AG04449 (cell line): ENCODE measurements at places on chromosomes 2 and 18.

DNA sequence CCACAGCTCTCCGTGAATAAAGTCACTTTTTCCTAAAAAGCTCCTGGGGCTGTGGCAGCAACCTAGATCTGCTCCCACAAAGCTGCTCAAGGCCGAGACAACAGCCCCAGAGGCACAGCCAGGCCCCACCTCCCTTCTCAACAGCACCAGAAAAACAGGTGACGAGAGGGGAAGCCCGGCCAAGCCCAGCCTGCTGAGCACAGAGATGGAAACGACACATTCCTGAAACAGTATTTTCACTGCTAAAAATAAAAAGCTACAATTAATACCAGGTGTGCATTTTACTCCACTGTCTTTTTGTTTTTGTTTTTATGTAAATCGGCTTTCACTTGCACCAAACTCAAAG, 199.3 kb downstream of the HDAC4 start:
- no peak for DNase-seq

DNA sequence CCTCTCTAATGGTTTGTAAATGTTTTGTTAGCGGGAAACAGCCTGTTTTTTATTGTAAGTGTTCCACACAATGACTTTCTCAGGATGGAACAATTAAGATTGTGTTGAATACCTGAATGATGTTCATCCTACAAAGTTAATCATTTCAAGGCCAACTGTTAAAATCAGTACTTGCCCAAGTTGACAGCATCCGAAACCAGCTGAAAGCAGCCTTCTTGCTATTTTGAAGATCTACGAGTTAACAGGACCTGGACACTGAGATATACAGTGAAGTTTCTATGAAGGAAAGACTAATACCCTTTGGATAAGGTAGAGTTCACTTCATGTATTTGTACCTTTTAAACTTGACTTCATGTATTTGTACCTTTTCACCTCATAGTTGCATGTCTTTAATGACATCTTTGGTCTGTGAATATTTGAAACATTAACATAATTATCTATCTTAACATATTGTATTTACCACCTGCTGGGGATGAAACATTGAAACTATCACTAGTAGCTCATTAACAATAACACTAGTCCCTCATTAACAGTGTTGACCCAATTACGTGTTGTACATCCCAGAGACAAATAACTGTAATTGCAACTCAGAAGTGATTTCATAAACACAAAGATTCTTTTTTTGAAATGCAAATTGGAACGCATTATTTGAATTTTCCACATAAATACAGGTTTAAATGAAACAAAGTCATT, 556.0 kb upstream of the MEX3C start:
- no peak for DNase-seq

GRCh38 chr2:203849010-203849409, 18.6 kb upstream of the CTLA4 start:
- no peak for DNase-seq

- DNase-seq: no peak
These were observed 93.3 kb downstream of the HRH4 start for GRCh38 chr18:24553571-24554285.

DNA sequence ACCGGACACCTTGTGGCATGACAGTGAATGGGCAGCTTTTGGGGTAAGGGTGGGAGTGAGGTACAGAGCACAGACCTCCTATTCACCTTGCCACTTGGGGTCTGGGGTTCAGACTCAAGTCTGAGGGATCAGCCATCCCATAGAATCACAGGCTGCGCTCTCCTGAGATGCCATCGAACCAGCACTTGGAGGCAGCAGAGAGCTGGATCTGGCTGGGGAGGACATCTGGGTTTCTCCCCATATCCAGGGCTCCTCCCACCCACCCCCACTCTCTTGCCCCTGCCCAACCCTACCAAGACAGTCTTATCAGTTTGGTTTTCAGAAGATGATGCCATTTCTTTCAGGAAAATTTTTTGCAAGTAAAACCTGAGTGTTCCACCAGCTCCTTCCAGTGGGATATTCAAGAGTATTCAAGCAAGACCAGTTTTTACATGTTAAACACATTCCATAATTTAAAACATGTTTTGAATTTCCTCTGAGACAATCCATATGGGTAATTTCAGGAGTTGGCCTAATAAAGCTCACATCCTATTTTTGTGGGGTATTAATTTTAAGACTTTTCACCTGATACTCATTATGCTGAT, 29.2 kb upstream of the TEX44 start:
- no peak for DNase-seq

- no peak for DNase-seq
These were observed 57.8 kb downstream of the TWIST2 start for GRCh38 chr2:238905644-238906043.

DNA sequence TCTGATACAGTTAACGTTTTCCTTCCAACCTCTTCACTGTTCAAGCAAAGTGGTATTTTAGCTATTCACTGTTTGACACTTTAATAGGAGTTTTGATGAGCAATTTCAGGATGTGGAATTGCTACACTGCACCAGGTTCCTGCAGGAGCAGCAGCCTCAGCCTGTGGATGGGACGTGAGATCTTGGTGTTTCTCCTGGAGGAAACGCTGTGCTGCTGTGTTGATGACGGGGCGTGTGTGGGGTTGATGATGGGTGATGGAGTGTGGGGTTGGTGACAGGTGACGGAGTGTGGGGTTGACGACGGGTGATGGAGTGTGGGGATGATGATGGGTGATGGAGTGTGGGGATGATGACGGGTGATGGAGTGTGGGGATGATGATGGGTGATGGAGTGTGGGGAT, 98.9 kb downstream of the RTP5 start:
- no peak for DNase-seq

GRCh38 chr2:189602233-189602632, 21.6 kb upstream of the SLC40A1 start:
- no peak for DNase-seq

DNA sequence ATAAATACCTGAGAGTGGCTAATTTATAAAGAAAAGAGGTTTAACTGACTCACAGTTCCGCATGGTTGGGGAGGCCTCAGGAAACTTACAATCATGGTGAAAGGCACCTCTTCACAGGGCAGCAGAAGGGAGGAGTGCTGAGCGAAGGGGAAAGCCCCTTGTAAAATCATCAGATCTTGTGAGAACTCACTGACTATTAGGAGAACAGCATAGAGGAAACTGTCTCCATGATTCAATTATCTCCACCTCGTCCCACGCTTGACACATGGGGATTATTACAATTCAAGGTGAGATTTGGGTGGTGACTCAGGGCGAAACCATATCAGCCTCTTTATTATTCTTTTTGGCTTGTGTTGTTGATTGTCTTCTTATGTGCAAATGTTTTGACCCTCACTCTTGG, 76.2 kb downstream of the WDR7 start:
- no peak for DNase-seq

DNA sequence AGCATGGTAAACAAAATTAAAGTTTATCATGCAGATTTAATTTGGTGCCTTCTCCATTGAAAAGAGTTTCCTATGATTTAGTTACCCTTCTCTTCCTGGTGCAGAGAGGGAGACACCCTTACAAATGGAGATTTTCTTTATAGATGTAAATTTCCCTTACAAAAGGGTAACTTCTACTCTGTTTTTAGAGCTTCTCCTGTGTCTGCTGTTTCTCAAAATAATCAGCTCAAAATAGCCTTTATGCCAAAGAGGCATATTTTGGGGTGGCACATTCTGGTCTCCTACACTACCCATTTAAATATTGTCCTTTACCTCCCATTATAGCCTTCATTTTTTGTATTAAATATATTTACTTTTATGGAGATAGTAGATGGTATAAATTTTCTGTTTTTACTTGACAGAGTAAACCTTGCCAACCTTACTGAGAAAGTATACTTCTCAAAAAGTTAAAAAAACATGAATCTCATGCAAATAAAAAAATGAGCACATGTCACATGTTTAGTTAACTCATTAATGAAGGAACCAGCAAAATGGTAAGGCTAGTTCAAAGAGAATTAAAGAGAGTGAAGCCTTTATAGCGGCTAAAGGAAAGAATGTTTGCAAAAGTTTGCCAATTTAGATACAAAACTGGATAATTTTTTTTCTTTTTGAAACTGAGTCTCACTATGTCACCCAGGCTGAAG, 83.3 kb upstream of the MSH6 start:
- DNase-seq: no peak

DNA sequence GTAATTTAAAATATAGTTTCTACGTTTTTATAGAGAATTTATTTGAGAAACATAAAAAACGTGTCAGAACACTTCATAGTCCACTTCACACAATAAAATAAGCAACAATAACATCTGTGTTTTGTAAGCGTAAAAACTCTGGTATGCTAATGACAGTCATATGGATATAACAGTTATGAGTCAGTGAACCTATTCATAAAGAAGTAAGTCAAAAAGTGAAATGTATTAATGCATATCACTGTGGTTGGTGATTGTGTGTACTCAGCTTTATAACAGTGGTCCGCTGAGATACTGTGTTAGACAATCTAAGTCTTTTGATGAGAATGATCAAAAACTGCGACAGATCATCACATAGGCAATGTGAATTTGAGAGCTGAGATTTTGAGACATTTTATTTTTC, 153.2 kb downstream of the WDR7 start:
- no peak for DNase-seq

- DNase-seq: no peak
These were observed 5.4 kb upstream of the BOD1L2 start for GRCh38 chr18:57141208-57142129.

DNA sequence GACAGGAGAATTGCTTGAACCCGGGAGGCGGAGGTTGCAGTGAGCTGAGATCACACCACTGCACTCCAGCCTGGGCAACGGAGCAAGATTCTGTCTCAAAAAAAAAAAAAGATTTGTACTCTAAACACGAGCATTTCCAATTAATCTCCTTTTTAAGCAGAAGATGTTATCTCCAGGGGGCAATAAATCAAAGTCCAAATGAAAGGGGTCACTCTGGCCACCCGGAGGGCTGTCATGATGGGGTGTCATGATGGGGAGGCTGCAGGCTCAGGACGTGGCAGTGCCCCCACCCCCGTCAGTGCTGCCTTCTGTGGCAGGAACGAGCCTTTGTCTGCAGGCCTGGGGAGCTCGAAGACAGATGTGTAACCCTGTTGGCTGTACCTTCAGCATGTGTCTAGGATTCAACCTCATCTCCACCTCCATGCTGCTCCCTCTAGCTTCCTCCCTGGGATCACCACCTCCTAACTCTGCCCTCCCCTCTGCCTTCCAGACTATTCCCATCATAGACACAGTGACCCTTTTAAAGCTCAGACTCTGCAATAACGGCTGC, 76.9 kb upstream of the YWHAQ start:
- no peak for DNase-seq

- no peak for DNase-seq
These were observed 210.9 kb downstream of the L3MBTL4 start for GRCh38 chr18:6203791-6204190.

- DNase-seq: no peak
These were observed 13.8 kb upstream of the SATB2 start for GRCh38 chr2:199471443-199472057.

- DNase-seq: no peak
These were observed 2.2 kb downstream of the CD226 start for GRCh38 chr18:69945220-69946114.

DNA sequence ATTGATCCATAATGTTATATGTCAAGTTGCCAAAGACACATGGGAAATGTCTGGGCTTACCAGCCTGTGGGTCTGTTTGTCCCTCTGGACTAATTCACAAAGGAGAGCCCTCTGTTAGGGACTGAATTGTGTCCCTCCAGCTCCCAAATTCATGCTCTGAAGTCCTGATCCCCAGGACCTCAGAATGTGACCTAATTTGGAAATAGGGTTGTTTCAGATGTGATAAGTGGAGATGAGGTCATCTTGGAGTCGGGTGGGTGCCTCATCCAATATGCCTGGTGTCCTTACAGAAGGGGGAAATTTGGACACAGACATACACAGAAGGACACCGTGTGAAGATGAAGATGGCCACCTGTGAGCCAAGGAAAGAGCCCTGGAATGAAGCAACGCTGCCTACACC, 41.4 kb upstream of the ROCK2 start:
- DNase-seq: no peak

- DNase-seq: no peak
These were observed 92.2 kb upstream of the SETBP1 start for GRCh38 chr18:44588508-44588907.

DNA sequence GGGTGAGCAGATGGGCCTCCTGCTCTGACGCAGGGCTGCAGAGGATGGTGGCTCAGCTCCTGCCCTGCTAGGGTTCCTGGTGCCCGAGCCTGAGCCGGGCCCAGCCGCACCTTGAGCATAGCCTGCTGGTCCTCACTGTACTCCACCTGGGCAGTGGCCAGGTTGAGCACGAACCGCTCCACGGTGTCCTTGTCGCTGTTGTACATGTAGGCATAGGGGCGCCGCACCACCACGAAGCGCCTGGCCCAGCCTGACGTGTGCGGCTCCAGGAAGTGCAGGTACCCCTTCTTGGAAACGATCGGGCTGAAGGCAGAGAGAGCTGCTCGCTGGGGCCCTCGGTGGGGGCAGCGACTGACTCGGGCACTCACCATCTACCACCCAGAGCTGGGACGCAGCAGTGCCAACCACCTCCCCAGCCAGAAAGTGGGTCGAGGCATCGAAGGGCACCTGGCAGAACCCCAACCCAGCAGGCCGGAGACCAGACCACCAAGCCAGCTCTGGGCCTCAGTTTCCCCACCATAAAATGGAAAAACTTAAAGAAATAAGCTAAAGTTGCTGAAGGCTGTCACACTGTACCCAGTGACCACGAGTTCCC, 27.3 kb downstream of the AQP12A start:
- no peak for DNase-seq

GRCh38 chr2:45895241-45895861, 243.9 kb downstream of the PRKCE start:
- peak; percentile 17 for DNase-seq

DNA sequence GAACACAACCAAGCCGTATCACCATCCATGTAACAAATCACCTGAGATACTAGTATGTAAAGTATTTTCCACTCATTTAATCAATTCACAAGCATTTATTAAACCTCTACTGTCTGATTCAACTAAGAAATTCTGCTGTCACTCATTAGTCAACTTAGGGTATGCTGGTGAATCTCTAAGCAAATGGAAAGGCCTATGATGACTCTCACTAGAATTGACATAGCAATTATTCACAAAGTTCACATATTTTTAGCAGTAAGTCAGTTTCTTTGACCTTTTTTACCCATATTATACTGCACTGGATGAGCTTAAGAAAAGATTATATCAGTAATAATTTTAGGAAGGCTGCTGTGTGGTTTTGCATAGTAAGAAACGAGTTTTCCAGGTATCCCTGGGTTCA, 130.1 kb downstream of the SLC8A1 start:
- no peak for DNase-seq

GRCh38 chr2:85516653-85517389, 22.1 kb upstream of the MAT2A start:
- no peak for DNase-seq

DNA sequence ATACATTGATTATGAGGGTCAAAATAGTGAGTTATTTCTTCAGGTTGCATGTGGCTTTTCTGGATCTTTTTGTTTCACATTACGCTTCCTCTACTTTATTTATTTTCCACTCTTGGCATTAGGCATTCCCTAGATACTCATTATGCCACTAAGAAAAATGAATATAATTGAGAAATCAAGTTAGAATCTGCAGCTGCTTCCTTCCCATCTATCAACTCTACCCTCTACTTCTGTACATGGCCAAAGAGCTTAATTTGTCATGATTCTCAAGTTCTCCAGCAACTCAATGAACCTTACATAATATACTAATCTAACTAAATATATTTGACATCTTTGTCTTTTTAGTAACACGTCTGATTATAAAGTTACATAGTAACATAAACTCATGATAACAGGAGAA, 598.1 kb upstream of the LRRTM4 start:
- no peak for DNase-seq

GRCh38 chr2:677056-677958, at the start of gene TMEM18:
TSS of gene TMEM18 (minus strand) at chr2:677406. CDS start at chr2:677345, 61 bp downstream.
- peak; percentile 97 for DNase-seq
